ENCODE measurements at places on chromosomes 2 and 18.

GRCh38 chr2:14930441-14930840, 297.9 kb downstream of the LRATD1 start:
- DNase-seq: no peak

DNA sequence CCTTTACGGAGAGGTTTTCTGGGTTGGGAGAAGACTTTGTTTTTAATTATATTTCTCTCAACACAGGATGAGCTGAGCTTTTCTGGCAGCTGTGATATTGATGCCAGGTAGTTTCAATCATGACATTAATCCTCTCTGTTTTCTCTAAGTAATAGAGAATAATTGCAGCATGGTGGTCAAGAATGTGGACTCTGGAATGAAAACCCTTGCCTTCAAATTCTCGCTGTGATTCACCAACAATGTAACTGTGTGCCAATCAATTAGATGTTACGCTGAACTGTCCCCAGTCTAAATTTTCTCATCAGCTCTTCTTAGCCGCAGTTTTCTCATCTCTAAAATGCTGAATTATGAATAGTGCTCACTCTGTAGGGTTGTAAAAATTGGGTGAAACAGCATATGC, 31.6 kb upstream of the PPM1B start:
- DNase-seq: no peak

- no peak for DNase-seq
These were observed 103.9 kb upstream of the CBLN2 start for GRCh38 chr18:72648079-72648478.

- DNase-seq: no peak
These were observed 313.6 kb upstream of the CDH20 start for GRCh38 chr18:61019338-61020301.

DNA sequence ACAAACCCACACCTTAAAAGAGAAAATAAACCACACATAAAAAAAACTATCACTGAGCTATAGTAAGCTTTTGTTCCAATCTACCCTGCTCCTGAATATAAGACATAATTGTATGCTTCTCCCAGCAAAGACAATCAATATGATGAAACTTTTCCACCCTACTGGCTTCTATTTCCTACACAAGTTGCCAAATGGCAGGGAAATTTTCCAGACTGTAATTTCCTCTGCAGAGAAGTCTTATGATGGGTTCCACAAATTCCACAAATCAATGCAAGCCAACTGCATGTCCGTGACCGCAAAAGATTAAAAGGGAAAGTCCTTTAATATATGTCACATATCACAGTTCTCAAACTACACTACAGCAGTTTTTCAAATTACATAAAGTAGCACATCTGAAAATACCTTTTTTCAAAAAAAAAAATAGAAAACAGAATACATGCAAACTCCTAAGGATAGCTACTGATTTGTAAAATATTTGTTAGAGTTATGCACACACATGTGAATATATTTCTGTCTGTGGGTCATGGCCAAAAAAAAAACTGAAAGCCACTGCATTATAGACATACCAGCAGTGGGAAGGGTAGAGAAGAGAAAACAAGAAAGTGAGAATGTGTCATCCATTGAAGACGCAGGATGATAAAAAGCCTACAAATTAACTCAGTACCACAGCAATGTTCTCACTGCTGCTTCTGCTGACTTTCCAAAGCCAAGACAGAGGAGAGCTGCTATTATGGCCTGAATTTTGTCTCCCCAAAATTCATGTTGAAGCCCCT, 61.4 kb downstream of the RPL31 start:
- peak; percentile 76 for DNase-seq

DNA sequence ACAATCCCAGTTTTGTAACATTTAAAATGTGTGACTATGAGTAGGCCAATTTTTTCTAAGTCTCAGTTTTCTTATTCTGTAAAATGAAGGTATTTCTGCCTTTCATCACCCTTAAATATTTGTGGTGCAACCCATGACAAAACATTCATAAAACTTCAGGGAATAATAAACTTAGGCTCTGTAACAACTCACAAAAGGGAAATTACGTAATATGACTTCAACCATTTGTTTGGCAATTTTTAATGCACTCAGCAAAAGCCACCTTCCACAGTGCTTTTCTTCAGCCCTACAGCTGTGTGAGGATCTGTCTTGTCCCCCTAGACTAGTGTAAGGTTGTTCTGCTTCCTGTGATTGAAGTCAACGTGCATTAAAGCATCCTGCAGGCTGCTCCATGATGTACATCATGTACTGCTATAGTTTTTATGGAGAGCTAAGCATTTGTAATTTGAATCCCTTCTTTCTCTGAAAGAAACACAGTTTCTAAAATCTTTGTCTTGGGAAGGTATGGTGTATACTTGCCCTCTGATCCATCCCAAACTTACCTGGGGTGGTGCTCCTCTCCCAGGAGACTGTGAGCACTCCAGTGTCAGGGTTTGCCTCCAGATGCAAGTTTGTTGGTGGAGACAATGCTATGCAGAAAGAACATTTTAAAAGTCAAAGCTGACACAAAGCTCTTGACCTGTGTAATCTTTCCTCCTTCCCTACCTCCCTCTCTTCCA, 39.1 kb downstream of the FN1 start:
- no peak for DNase-seq

DNA sequence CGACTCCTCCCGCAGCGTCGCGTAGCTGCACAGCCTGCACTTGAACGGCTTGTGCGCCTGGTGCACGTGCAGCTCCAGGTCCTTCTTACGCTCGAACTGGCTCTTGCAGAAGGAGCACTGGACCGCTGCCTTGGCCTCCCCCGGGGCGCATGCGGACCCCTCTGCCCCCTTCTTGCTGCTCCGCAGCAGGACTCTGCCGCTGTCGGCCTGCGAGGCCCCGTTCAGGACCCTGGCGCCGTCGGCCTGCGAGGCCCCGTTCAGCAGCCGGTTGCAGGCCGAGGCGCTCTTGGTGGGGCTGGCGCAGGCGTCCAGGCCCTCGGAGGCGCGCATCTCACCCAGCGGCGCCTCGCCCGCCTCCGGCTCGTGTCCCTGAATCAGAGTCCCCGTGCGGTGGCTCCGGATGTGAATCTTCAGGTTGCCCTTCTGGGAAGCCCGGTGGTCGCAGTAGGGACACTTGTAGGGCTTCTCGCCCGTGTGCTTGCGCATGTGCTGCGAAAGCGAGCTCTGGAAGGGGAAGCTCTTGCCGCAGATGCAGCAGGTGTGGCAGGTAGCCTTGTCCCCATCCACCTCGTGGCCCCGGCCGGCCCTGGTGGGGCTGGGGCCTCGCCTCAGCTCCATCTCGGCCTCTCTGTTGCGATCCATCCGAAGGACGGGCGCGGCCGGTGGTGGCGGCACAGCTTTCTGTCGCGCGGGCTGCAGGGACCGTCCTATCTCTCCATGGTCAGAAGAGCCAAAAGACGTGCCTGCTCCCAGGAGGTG, 52.5 kb downstream of the ZNF516 start:
- no peak for DNase-seq

Measured in fibroblast of mammary gland (primary cell).